Naive B cell (primary cell): ENCODE measurements at places on chromosomes 7 and 10. TPM values are rescaled to one million over a fixed set of nuclear protein-coding genes. Genes with fewer than 3 reads are reported as not detected.

DNA sequence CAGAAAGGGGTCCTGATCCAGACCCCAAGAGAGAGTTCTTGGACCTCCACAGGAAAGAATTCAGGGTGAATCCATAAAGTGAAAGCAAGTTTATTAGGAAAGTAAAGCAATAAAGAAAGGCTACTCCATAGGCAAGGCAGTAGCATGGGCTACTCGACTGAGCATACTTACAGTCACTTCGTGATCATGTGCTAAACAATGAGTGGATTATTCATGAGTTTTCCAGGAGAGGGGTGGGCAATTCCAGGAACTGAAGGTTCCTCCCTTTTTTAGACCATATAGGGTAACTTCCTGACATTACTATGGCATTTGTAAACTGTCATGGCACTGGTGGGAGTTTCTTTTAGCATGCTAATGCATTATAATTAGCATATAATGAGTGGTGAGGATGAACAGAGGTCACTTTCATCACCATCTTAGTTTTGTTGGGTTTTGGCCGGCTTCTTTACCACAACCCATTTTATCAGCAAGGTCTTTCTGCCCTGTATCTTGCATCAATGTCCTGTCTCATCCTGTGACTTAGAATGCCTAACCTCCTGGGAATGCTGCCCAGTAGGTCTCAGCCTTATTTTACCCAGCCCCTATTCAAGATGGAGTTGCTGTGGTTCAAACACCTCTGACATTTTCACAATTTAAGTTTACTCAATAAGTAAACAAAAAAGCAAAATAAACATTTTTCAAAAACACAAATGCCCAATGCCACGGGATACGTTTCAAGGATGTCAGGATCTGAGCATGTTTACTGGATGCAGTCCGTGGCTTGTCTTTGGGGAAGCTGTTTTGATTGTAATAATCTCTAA lies 37.0 kb downstream of the ALOX5 start:
- no peak for DNase-seq

The PPP1R3C gene
- polyA plus RNA-seq: not detected

DNA sequence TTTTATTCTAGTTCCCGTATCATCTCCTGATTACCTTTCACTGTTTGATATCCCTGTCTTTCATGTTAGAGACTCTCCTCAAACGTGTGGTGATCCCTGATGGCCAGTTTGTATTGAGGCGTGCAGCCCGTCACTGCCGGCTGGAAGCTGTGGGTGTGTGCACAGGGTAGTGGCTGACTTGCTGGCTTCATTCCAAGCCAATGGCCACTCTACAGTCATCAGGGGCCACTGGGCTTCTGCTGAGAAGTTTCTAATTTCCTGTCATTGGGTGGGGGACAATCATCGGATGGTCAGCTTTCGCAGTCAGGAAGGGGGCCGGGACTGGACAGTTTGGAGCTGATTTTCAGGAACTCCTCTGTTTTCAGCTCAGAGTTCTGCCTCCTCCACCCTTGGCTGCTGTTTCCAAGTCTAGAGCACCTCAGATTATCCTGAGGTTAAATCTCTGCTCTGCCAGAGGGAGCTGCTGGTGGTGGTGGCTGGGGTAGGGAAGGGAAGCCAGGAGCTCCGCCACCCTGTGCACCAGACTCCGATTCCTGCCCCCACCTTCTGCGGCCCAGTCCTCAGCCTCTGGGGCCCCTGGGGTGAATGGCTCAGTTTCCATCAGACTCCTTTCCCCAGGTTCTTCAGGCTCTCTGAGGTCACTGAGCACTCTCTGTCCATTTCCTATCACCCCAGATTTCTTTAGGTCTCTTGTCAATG lies 34.9 kb downstream of the BAIAP2L1 start:
- DNase-seq: no peak

DNA sequence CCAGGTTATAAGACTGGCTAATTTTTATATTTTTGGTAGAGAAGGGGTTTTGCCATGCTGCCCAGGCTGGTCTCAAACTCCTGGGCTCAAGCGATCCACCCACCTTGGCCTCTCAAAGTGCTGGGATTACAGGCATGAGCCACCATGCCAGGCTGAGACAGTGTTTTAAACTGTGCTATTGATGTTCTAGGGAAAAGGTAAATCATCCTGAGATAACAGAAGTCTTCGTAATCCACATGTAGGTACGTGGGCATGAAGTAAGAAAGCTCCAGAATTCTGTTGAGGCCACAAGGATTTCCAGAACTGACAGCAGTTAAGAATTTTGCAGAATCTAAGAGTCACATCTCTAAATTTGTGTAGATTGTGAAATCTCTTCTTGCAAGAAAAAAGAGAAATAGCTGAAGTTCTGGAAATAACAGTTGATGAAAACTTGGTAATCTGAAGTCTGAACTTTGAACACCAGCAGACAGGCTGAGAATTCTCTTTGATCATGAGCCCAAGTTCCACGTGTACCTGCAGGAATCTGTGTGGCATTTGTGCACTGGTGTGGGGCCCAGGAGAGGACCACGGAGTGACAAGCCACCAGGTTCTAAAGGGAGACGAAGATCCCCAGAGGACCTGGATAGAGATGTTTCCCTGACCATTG lies 24.6 kb downstream of the C7orf33 start:
- DNase-seq: no peak

DNA sequence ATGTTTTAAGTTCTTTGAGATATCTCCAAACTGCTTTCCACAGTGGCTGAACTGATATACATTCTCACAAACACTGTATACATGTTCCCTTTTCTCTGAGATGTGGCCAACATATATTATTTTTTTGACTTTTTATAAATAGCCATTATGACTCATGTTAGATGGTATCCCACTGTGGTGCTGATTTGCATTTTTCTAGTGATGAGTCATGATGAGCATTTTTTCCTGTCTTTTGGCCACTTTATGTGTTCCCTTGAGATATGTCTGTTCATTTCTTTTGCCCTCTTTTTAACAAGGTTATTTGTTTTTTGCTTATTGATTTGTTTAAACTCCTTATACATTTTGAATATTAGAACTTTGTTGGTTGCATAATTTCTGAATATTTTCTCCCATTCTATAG lies 1055.1 kb downstream of the NXPH1 start:
- no peak for DNase-seq

The CCZ1B gene
- 35.8 TPM for polyA plus RNA-seq

- no peak for DNase-seq
These were observed 63.0 kb downstream of the FAS start for GRCh38 chr10:89053555-89053954.

GRCh38 chr7:95871075-95871848 lies 98.9 kb downstream of the DYNC1I1 start:
- no peak for DNase-seq

GRCh38 chr7:126608339-126608776 lies 644.4 kb downstream of the GRM8 start:
- no peak for DNase-seq

DNA sequence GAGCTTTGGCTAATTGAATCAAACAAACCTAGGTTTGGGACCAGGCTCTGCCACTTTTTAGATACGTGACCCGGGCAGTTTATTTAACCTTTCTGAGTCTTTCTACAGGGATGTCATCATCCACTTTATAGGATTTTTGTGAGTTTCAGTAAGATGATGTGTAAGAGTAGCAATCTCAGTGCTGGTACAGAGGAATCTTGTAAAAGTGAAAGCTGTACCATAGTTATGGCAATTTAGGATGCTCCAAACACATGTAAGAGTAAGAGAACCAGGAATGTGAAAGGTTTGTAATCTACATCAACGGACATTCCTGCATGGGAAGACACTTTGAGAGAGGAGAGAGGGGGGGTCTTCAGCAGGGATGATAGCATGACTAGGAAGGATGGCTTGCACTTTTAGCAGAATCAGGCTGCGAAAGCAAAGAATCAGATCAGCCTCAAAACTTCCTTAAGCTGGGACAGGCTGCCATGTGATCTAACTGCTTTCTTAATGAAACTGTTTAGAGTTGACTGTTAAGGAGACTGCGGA lies 968 bp downstream of the NOLC1 start:
- no peak for DNase-seq

The SMKR1 gene
- 0.64 TPM for polyA plus RNA-seq

GRCh38 chr10:79063661-79064492 lies 4.9 kb upstream of the ZMIZ1 start:
- no peak for DNase-seq

The CXCL12 gene
- not detected for polyA plus RNA-seq

The TBC1D12 gene
- polyA plus RNA-seq: 0.89 TPM

- DNase-seq: no peak
These were observed 272.4 kb upstream of the BMPER start for GRCh38 chr7:33632840-33633525.
